Small intestine (tissue), 16 donors: ENCODE measurements at places on chromosomes 5 and 9. TPM values are rescaled to one million over a fixed set of nuclear protein-coding genes. Genes with fewer than 3 reads are reported as not detected.
A peak's percentile ranks its signal among the peaks of the same experiment; 100 is the strongest.

PRDM9 gene
- polyA plus RNA-seq = not detected

DNA sequence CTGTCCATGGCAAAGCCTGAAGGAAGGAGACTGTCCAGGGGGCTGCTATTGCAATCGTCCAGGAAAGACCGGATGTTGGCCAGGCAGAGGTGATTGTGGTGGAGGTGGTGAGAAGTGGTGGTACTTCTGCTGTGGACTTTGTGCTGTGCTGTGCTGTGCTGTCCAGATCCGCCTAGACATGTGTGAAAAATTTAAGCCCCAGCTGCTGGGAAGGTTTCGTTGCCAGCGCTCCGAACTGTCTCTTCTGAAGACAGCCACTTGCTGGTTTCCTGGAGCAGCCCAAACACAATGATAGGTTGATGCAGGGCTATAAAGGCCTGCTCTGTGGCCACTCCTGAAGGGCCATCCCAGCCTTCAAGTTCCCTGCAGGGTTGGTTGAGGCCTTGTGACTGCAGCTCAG lies 223.0 kb upstream of the MPDZ start:
- DNase-seq = no peak

MARCHF11 gene
- 0.13 TPM for polyA plus RNA-seq

GRCh38 chr5:72366324-72366976 lies 46.3 kb downstream of the PTCD2 start:
- DNase-seq = peak; percentile 75

GRCh38 chr5:96278981-96279380 lies 154.1 kb downstream of the PCSK1 start:
- no peak for DNase-seq

GRCh38 chr9:135963338-135963737 lies 2.2 kb upstream of the UBAC1 start:
- DNase-seq = no peak

GRCh38 chr9:116686135-116686534 lies 970 bp upstream of the TRIM32 start:
- peak; percentile 63 for DNase-seq

SLCO6A1 gene
- not detected for polyA plus RNA-seq

DNA sequence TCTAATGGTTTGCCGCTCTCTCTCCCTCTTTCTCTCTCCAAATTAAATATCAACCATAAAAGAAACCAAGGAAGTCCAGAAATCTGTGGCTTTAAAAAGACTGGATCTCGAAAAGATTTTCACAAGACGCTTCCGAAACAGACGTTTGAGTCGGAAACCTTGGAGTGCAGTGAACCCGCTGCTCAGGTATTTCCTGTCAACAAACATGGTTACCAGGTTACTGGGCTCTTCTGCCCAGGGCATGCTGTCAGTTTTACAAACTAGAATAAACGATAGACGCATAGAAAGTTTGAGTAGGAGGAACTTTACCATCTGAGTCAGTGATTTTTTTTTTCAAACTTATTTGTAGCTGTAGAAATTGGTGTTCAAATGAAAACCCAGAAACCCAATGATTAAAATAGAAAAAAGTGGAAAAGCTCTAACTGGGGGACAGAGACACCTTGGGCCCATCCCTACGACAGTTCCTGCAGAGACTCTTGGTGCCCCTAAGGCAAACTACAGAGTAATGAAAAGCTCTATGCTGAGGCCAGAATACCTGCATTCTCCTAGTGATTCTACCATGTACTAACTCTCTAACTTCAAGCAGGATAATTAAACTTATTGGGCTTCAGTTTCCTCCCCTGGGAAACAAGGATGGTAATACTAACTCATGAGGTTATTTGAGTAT lies 90.0 kb downstream of the DOCK8 start:
- no peak for DNase-seq

DNA sequence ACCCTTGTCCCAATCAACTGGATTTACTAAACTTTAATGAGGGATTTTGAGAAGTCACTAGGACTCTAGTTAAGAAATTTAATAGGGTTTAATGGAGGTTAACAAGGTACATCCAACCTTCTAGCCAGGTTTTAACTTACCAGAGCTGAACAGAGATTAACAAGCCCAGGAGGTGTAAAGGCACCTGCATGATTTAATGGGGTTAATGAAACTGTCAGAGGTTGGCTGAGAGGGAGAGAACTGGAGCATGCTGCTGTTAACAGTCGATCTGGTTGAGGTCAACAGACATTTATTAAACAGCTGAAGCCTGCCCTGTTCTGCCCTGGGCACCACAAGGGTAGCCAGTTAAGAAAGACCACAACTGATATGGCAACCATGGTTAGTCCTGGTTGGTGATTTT lies 13.6 kb downstream of the HAND1 start:
- no peak for DNase-seq

PDLIM7 gene
- 44.4 TPM for polyA plus RNA-seq

DNA sequence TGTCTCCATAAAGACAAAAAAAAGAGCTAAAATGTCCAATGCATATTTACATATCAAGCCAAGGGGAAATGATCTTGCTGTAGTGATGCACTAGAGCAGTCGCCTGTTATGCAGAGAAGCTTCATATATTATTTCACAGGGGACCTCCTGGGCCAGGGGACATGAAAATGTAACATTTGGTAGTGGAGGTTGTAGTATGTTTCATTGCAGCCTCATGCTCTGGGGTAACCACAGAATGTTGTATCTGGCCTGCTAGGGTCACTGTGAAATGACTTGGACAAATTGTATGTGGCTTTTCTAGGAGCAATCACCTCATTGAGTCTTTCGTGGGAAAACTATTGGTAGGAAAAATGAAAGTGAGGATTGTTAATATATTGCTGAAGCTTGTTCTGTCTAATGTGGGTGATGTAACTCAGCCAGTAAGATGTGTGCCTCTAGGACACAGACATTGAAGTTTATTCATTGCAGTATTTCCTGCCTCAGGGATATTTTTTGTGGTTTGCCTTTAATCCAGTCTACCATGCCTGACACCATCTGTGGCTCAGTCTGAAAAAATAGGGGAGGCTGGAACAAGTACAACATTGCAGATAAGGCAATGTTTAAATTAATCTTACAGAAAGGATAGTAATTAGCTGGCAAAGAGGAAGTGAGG lies 430.8 kb upstream of the TNC start:
- no peak for DNase-seq

GRCh38 chr5:100787648-100788047 lies 115.4 kb downstream of the ST8SIA4 start:
- DNase-seq = no peak

BHMT gene
- polyA plus RNA-seq = 0.46 TPM

PCDHA7 gene
- 0.07 TPM for polyA plus RNA-seq

- DNase-seq = peak; percentile 69
Observed at GRCh38 chr5:90940227-90940995, 381.8 kb downstream of the ADGRV1 start.

GRCh38 chr5:67006500-67006848 lies 190.1 kb downstream of the CD180 start:
- no peak for DNase-seq

DNA sequence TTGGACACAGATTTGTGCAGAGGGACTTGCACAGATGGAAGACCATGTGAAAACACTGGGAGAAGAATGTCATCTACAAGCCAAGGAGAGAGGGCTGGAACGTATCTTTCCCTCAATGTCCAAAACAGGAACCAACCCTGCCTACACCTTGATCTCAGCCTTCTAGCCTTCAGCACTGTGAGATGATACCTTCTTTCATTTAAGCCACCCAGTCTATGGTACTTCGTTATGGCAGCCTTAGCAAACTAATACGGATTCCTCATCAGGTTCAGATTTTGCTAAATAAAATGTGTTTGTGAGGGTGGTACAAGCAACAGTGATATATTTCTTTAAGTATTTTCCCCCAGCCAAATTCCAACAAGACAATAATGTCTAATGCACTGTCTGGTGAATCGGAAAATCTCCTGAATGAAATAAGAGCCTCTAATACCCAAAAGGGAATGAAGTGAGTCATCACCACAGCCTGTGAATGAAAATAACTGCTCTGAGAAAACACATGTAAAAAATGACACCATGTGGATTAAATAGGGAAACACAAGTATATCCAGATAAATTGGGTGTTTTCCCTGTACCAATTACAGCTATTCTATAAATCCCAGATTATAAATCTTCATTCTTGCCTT lies 182.8 kb upstream of the TARS1 start:
- no peak for DNase-seq

NEUROG1 gene
- polyA plus RNA-seq = not detected

ZSWIM6 gene
- 3.5 TPM for polyA plus RNA-seq

TRAF1 gene
- polyA plus RNA-seq = 1.1 TPM

DNA sequence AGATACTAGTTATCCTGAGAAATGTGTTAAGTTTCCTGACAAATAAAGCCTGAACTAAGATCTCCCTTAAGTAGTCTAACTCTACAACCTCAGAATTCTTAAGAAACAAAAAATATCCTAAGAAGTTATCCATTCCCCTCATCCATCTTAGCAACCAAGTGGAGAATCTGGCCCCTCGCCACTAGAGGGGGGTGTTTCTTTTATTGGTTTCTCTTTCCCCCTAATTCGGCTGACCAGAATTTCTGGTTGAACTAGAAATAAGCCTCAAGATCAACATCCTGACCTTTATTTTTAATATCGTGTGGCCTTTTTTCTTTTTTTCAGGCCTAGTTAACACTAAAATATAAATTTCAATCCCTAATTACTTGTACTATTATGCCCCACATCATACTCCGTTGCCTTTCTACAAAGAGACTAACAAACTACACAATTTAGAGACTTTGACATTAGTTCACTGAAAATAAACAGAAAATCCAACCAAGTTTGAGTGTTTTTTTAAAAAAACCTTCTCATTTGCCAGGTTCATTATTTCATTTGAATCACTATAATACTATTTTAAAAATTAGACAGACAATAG lies 14.3 kb upstream of the NR4A3 start:
- peak; percentile 73 for DNase-seq

DNA sequence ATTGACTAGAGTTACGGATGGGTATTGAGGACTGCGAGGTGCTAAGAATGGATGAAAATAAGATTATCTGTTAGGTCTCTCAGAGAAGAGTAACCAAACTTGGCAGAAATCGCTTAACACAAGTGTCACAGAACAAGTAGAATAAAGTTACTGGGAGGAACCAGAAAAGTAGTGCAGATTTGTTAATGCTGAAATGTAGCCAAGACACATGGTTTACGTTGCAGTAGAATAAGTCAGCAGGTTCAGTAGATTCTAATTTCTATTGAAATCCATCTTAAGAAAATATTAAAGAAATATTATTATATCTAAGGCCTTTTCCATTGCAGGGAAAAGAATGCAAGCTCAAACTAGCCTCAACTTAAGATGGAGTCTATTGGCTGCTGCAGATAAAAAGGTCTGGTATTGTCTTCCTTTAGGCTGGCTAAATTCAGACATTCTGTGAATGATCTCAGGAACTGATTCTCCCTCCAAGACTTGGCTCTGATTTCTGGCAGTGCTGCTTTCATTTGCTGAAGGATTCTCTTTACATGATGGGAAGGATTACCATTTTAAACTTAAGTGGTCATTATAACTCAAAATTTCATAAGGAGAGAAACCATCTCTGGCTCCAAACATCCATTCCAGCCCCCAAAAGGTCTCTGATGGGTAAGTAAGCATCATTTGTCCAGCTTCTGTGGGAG lies 314.9 kb downstream of the MARCHF11 start:
- no peak for DNase-seq

DNA sequence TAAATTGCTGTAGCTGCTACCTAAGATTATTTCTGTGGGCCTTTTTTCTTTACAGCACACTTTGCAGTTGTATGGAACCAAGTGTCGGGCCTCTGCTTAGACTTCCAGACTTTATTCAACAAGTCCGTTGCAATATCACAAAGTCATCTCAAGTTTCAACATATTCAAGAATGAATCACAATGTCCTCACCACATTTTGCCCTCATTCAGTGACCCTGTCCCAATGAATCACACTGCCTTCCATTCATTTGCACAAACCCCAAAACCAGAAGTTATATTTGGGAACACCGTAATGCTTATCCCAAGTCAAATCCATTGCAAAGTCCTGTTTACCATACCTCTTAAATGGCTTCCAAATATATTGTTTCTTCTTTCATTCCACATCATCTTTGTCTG lies 439.6 kb downstream of the CSNK1G3 start:
- DNase-seq = no peak

PCDHB5 gene
- polyA plus RNA-seq = not detected

SHC3 gene
- 1.5 TPM for polyA plus RNA-seq

DNA sequence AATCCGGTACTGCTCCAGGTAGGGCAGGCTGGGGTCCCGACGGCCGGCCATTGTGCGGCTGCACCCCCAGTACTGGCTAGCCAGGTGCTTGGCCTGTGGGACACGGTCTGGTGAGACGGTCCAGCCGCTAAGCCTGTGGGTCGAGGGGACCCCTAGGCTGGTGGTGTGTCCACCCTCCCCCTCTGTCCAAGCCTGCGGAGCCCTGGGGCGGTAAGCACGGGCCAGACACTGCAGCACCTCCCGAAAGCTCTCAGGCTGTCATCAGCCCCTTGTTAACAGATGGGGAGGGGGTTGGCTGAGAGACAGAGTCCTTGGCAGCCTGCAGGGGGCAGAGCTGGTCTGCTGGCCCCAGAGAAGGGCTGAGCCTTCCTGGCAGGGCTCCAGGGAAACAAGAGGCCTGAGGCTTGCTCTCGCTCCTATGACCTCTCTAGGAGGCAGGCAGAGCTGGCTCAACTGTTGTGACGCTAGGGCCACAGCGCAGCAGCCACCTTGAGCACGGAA lies 11.8 kb upstream of the MRNIP start:
- peak; percentile 31 for DNase-seq
